Activated CD8-positive, alpha-beta memory T cell treated with anti-CD3 and anti-CD28 coated beads for 48 hours (primary cell): ENCODE measurements at places on chromosomes 3 and 15.

DNA sequence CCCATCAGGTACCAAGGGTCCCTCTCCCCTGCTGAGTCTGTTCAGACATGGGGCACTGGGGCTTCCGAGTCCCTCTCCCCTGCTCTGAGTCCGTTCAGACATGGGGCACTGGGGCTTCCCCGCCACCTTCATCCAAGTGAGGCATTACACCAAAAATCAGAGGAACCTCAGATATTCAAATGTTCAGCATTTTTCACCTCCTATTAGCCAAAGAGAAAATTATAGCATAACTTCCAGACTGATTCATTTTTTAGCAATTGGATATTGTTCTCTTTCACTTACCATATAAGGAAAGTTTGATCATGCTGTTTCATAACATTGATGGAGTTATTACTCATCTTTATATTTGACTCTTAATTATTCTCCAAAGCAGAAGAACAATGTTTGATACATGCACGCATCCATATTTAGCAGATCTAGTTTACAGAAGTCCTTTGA is 213.9 kb downstream of the MTHFS start:
- no peak for DNase-seq

DNA sequence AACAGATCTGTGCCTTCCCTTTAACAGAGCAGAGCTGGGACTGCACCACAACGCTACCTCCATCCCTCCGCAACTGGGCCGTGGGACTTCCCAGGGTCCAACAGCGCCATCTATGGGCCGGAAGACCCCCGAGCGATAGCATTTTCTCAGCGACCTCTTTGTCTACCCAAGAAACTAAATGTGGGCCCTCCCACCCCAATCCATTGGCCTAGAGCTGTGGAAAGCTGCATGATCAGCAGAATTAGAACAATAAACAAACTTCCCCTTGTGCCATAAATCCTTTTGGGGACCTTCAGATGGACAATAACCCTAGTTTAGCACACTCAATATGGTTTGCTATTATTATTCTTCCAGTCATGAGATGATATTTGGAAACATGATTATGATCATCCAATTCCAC is 74.8 kb upstream of the NTRK3 start:
- peak; percentile 32 for DNase-seq

- no peak for DNase-seq
These were observed 4.5 kb upstream of the MRPS22 start for GRCh38 chr3:139339219-139339906.

DNA sequence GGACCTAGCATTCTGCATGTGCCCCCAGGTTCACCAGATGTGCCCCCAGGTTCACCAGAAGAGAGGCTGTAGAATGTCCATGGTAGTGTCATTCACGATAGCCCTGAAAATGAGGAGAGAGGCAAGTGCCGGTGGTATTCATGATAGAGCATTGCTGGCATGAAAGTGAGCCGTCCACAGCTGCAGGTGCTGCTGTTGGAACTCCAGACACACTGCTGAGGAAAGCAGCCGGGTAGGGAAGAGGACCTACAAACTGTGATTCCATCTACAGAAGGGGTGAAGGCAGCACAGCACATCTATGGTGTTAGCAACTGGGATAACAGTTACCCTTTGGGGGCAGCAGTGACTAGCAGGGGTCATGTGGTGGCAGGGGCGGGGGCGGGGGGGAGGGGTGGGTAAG is 125.0 kb upstream of the PLXNA1 start:
- no peak for DNase-seq

DNA sequence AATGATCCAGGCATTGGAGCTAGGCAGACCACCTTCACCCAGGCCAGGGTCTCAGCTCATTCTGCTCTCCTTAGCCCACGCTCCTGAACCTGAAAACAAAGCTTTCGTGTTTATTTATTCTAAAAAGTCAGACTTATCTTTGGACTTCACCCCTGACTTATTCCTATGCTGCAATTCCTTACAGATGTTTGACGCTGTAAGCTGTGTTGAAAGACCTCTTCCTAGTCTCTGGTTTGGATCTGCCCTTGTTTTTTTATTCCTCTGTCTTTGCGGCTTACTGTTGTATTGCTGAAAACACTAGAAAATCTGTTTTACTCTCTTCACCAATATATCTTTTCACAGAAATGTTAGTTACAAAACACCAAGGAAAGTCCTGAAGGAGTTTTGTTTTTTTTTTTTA is 40.5 kb upstream of the LDHAL6B start:
- no peak for DNase-seq

DNA sequence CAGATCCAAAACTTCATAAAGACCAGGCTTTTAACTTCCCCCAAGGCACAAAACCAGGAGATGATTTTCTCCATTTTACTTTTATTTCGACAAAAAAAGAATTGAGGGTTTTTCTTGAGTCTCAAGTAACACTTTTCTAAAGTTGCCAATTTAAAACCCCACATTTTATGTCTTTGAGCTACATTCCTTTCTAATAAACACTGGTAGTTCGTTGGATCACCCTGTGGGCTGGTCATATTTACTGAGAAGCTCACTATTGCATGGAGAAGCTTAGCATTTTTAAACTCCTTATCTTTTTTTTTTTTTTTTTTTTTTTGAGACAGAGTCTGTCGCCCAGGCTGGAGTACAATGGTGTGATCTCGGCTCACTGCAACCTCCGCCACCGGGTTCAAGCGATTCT is 255.1 kb upstream of the TPM1 start:
- DNase-seq, result no peak

DNA sequence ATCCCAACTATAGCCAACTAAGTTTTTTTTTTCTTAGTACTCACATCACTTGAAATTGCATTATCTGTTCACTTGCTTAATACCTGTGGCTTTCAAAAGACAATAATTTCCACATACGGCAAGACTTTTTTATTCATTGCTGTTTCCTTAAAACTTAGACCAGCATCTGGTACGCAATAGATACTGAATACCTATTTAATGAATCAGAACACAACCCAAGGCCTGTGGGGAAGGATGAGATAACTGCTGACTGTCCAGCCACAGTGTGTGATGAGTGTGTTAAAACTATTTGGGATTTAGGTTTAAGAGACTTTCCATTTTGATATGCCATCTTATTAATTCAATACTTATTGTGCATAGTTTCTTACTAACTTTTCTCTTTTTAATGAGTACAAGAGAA is 988.7 kb downstream of the NTRK3 start:
- no peak for DNase-seq
